ENCODE measurements at places on chromosomes 1 and 21.

- peak; percentile 5 for DNase-seq
Measured at GRCh38 chr1:3695326-3696217, 43.3 kb downstream of the TP73 start.

DNA sequence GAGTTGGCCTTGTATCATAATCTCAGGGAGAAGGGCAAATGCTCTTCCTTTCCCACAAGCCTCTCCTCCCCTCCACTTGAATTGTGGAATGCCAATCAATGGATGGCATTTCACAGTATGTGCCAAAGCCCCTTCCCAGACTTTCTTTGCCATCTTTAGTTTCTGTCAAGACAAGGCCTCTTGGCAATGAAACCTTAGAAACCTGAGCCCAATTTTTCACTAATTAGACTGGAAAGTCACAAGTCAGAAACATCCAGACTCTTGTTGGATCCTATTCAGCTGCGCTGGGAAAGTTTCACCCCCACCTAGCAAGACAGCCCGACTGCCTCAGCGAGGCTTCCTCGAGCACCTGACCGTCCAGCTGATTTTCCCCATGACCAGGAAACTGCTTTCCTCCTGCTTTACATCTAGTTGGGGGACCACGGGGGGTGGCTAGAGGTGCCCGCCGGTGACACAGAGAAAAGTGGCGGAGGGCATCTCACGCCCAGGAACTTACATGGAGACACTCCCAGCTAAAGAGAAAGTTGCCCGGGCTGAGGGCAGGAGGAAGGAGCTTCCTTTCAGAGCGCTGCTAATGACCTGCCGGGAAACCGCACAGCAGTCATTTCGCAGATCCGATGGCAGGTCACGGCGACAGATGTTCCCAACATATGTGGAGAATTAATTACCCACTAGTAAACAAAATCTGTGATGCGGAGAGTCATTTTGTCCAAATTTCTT is 302.6 kb upstream of the RRP15 start:
- no peak for DNase-seq

DNA sequence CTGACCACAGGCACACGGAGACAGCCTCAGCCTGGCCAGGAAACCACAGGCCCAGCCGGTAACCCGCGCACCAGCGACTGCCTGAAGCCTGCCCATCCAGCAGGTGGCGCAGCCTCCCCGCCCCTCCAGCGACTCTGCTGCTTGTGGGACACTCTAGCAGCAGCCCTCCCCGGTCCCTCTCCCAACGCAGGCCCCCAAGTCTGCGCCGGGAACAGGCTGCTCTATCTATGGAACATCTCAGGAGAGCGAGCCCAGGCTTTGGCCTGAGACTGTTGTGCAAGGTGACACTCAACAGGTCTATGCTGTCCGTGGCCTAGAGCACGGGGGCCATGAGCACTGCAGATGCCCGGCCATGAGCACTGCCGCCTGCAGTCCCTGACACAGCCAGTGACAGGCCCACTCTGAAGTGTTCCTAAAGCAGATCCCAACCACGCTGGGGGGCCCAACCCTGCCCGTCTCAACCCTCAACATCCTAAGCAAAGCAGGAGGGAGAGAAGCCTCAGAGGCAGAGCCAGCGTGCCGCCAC is 28.4 kb downstream of the WDR4 start:
- no peak for DNase-seq

GRCh38 chr1:68116643-68117235 is 66.3 kb upstream of the DIRAS3 start:
- peak; percentile 52 for DNase-seq

GRCh38 chr21:45405819-45406762 is 1.1 kb downstream of the COL18A1 start:
- DNase-seq, result no peak

- DNase-seq, result no peak
Measured at GRCh38 chr1:219090607-219091006, 83.1 kb upstream of the LYPLAL1 start.

GRCh38 chr1:115706587-115707425 is 61.7 kb downstream of the CASQ2 start:
- peak; percentile 55 for DNase-seq

DNA sequence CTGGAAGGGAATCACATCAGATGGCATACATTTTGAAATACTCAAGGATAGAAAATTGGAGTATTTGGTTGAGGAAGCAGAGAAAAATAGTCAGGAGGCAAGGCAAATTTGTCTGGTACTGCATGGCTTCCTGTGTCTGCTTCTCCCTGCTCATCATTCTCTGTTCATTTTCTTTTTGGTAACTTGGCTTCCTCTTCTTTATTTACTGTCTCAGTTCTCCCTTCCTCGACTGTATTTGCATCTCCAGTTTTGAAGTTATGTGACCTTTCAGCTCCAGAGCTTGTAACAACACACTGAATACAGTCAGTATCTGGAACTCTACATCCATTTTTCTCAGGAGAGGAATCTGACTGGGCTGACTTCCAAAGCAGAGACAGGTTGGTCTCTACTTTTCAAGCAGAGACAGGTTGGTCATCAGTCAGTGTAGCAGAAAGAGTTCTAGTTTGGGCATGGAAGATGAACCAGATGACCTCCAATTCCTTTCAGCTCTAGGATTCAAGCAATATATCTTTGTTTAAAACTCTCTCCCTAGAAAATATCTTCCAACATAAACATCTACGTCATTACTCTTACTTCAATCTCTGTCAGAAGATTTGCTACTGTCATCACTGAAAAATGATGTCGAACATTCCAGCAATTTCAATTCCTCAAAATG is 571.2 kb downstream of the ADGRL2 start:
- no peak for DNase-seq

DNA sequence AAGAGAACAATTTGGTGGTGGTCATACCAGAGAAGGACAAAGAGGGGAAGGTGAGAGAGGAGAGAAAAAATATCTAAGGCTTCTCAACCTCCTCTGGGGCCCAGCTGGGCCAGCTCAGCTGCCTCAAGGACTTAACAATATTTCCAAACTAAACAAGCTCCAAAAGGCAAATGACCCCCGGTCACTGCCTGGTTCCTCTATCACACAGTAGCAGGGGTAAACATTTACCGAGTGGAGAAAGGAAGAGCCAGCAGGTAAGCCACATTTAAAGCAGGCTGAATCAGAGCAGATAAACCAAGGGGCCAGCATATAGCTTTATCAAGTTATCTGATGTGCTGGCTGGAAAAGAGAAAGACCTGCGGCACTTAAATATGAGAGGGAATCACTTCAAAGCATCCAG is 102.1 kb downstream of the KCND3 start:
- DNase-seq, result no peak

DNA sequence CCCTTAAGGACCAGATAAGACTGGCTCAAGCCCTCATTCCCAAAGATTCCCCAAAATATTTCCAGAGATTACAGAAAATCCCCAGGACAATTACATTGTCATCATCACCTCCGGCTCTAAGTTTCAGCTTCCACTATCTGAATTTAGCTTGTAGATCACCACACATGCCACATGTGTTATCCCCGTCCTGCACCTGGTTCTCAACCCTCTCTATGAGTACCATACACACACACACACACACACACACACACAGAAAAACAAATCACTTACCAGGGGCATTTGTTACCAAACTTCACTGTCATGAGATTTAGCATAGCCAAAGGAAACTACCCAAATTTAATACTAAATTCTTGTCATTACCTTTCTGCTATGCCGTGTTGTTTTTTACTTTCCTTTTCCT is 15.4 kb upstream of the TSPAN1 start:
- no peak for DNase-seq

DNA sequence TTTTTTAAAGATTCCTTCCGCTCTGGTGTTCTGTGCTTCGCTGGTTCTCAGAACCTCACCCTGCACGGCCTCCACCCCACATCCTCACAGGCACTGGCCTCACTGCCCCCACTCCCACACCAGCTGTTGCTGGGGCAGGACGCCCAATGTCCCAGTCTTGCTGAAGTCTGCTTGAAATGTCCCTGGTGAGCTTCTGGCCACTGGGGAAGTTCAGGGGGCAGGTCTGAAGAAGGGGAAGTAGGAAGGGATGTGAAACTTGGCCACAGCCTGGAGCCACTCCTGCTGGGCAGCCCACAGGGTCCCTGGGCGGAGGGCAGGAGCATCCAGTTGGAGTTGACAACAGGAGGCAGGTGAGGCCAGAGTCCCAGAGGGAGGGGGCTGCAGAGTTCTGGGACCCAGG is at the start of gene C1QA:
Gene C1QA (plus strand): TSS at position 276 of the 400 bp plus-strand sequence. CDS start 989 bp downstream, outside the sequence.
- no peak for DNase-seq

- no peak for DNase-seq
Measured at GRCh38 chr1:223479718-223480425, 86.7 kb downstream of the CCDC185 start.
